Femur (tissue), 1 donor: ENCODE measurements at places on chromosomes 4 and X.
A peak's percentile ranks its signal among the peaks of the same experiment; 100 is the strongest.

DNA sequence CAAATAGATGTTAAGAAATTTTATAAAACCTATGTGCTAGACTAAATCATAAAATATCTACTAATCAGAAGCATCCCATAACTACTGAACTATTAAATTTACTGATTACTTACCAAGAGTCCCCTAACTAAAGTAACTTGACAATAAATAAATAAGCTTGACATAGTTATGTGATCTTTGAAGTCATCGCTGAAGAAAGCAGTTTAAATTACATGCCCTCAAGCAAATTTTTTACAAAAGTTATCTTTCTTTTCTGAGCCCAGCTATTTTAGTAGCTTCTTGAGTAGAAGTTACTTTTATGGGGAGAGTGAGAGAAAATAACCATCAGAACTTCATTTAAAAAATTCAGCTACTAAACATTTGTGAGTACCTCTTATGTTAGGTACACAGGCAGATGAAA lies 150.9 kb upstream of the FAM241A start:
- DNase-seq, result no peak

DNA sequence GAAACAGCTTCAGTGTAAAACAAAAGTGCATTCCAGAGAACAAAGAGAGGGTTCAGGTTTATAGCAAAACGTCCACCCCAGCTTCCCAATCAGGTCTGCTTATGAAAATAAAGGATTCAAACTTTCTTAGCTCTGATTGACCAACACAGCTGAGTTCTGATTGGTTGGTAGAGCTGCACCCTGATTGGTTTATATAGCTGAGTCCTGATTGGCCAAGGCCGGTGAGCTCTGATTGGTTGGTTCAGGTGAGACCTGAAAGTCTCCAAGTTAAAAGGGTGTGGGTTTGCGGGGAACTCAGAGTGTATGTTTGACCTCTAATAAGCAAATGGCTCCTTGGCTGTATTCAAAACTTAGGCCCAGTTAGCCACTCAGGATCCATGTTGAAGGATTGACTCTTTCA lies 20.9 kb downstream of the CLRN2 start:
- DNase-seq, result no peak

DNA sequence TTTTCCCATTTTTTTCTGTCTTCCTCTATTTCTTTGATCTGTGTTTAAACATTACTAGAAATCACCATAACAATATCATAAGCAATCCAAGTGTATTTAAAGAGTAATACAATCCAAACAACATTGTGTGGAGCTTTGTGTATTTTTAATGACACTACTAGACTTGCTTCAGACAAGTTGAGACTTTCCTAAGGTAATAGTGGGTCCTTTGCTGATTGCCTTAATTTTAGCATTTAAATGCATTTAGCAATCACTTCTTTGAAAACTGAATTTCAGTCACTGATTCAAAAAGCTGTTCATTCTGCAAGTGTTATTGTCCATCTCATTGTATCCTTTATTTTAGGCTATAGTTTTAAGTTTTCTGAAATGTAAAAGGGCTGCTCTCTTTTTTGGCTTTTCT lies 804.8 kb downstream of the ADGRL3 start:
- DNase-seq, result no peak

DNA sequence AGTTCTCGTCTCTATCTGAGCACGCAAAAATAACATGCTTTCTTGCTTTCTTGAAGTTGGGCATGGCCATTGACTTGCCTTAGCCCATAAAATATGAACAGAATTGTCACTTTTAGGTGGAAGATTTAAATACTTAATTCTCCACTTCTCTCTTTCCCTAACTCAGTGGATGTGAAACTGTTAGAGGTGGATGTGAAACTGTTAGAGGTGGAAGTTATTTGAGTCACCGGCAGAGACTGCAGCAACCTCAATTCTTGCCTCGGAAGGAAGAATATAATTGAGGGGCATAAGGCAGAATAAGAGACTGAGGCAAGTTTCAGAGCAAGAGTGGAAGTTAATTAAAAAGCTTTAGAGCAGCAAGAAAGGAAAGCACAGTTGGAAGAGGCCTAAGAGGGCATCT lies 2.8 kb upstream of the PARM1 start:
- DNase-seq, result no peak

DNA sequence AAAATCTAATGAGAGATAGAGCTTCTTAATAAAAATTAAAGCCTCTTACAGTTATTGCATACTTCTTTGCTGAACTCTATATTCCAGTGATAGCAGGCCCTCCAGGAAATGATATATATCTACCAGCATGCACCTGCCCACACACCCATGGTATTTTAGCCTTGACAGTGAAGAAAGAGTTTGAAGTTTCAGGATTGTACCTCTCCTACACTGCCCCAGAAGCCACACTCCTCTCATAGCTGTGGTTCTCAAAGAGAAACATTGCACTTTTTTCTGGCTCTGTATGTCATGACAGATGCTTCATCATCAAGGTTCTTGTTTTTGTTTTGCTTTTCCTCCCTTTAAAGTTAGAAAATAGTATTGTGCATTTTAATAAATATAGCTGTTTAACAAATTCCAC lies 34.0 kb downstream of the INPP4B start:
- DNase-seq, result no peak

GRCh38 chr4:123415977-123416376 lies 19.4 kb downstream of the SPRY1 start:
- DNase-seq, result no peak

DNA sequence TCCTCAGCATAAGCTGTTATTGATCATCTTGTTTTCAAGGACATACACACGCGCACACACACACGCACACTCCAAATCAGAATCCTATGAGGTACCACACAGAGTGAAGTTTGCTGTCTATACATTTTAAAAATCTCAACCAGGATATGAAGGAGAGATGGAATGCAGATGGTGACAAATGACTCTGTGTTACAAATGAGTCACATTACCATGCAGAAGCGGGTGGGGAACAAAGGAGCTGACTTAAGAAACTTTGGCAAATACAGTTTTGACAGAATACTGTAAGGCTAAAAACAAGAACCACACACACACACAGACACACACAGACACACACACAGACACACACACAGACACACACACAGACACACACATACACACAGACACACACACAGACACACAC lies 81.7 kb downstream of the RELL1 start:
- DNase-seq, result no peak

DNA sequence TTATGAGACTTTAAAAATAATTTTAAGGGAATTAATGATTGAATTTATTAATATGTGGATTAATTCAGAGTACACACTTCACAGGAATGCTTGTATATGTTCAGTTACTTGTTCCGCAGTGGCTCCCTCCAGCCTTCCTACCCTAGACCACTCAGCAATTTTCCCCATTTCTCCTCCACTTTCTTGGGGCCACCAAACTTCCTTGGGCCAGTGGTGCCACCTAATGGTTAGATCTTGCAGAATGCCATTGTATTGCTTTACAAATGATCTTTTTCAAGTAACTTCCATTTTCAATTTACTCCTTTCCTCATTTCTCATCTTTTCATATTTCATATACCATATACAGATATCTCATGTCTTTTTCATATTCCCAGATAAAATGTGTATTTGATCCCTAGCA lies 3.6 kb upstream of the RNF175 start:
- DNase-seq, result no peak

GRCh38 chr4:142567199-142567598 lies 278.9 kb downstream of the INPP4B start:
- DNase-seq, result no peak

GRCh38 chr4:48780865-48781214 lies 761 bp upstream of the FRYL start:
- DNase-seq, result peak; percentile 50

DNA sequence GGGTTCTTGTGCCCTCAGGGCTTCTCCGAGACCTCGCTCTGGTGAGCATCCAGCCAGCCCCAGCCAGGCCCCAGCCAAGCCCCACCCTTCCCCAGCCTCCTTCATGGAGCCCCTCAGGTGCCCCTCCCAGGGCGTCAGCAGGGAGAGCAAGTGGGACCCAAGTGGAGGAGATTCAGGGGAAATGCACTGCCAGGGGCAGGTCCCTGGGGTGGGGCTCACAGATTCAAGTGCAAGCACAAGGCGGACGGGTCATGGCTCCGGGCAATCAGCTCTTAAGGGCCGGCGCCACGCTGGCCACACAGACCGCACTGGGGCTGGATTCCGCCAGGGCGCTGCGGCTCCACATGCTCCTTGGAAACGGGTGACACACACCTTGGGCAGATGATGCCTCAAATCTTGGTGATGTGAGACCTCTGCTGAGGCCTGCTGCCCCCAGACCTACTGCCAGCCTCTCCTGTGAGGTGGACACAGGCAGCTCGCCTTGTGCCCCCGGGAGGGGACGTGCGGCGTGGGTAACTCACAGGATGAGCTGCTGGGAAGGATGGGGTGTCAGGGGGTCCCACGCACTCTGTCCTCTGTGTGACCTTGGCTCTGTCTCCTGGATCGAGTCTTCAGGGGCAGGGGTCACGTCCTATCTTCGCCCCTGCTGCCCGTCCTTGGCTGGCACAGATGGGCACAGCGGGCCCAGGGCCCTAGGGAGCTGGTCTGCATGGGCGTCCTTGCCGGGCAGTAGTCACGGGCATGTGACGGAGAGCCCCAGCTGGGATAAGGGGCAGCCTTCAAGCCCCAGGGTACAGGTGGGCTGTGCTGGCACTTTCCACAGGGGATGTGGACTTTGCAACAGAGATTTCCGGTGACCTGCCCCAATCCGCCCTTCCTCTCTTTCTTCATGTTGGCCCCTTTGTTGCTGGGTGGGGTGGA lies 17.1 kb downstream of the NAT8L start:
- no peak for DNase-seq

- DNase-seq, result no peak
These were observed 174.1 kb downstream of the CBR4 start for GRCh38 chr4:168835880-168836454.

GRCh38 chr4:40204507-40205258 lies 7.9 kb downstream of the RHOH start:
- DNase-seq, result no peak

- peak; percentile 36 for DNase-seq
These were observed 105.1 kb upstream of the MXRA5 start for GRCh38 chrX:3451571-3451970.

DNA sequence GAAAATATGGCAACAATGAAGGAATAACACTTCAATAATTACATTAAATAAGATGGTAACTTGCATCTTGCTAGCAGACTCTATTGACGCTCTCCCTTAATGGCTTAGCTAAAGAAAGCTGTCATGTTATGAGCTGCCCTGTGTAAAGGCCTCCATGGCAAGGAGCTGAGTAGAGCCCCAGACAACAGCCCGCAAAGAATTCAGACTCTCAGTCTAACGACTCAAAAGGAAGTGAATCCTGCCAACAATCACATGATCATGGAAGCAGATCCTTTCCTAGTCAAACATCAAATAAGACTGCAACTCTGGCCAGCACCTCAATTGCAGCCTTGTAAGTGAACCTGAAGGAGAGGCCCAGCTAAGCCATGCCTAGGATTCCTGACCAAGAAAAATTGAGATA lies 157.6 kb downstream of the MAB21L2 start:
- no peak for DNase-seq

DNA sequence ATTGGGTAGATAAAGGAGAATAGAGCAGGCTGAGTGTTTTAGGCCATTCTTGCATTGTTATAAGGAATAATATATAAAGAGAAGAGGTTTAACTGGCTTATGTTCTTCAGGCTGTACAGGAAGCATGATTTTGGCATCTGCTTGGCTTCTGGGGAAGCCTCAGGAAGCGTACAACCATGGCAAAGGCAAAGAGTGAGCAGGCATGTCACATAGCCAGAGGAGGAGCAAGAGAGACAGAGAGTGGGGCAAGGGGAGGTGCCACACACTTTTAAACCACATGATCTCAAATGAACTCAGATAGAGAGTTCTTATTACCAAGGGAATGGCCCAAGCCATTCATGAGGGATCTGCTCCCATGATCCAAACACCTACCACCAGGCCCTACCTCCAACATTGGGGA lies 4.4 kb upstream of the METTL14 start:
- DNase-seq, result no peak

DNA sequence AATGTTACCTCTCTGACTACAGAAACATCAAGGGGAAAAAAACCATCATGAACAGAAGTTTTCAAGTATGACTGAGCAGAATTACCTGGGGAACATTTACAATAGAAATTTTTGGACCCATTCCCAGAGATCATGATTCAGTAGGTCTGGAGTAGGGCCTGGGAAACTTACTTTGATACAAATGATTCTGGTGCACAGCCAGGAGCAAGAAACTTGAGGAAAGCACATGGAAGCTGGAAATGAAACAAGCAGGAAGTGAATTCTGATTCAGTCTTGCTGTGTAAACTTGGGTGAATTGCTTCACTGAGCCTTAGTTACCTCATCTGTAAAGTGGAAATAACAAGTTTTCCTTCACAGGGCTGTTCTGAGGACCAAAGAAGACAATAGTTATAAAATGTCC lies 192.5 kb upstream of the TAPT1 start:
- DNase-seq, result peak; percentile 24

GRCh38 chr4:33739884-33740632 lies 2504.3 kb downstream of the ARAP2 start:
- DNase-seq, result no peak

DNA sequence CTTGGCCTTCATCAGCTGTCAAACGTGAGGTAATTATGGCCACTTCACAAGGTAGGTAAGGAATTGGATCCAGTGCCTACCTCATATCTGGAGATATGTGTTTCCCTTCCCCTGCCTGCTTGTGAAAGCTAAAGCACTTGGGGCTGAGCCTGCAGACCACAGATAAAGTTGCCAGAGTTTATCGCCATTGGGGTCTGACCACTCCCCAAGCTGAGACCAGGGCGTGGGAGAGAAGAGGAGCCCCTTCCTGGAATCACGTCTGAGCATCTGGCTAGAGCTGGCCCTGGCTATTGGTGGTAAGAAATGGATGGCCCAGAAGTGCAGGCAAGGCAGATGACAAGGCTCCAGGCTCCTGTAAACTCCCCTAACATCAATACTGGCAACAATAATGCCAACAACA lies 2.7 kb downstream of the ALAS2 start:
- no peak for DNase-seq

- peak; percentile 84 for DNase-seq
These were observed 84.2 kb downstream of the BCOR start for GRCh38 chrX:40013266-40014195.

- no peak for DNase-seq
These were observed 123.1 kb upstream of the ENPEP start for GRCh38 chr4:110352670-110353442.

DNA sequence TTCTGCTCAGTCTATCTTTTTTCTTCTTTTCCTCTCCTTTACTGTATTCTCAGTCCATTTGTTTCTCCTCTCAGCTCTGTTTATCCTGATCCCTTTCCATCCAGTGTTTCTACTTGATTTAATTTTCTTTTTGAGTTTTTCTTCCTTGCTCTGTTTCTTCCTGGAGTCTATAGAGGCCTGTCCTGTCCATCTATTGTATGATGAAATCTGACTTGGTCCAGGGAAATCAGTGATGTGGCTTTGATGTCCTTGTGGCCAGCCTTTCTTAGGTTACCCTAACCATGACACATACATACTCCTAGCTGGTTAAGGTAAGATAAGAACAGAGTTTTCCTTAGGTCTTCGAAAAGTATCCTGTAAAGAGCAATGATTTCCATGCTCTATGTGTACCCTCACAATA lies 89.3 kb upstream of the LNX1 start:
- no peak for DNase-seq

GRCh38 chr4:160836431-160836830 lies 1327.4 kb downstream of the FSTL5 start:
- no peak for DNase-seq

- DNase-seq, result no peak
These were observed 33.3 kb downstream of the BBS12 start for GRCh38 chr4:122765692-122766352.

GRCh38 chrX:106363214-106363613 lies 195.1 kb downstream of the PWWP3B start:
- no peak for DNase-seq

GRCh38 chrX:16658284-16658683 lies 8.3 kb downstream of the S100G start:
- no peak for DNase-seq
